ENCODE measurements at places on chromosomes 13 and 19.

DNA sequence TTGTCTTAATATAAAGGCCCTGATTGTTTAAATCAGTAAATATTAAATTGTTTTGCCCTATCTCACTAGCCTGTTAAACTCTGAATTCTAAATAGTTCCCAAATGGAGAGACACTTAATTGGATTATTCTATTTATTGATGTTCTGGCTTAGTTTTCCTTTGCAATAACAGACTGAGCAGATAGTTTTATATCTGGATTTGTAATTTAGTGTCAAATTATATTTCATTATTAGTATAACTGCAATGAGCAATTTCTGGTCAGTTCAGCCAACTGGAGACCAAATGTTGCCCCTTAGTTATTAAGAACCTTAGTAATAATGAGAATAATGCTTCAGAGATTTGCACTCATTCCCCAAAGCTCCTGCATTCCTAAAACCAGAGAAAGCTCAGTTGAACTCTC is 10.1 kb downstream of the FAM124A start:
- no peak for DNase-seq

- DNase-seq = no peak
Observed at GRCh38 chr13:35164324-35164932, 222.4 kb downstream of the NBEA start.

DNA sequence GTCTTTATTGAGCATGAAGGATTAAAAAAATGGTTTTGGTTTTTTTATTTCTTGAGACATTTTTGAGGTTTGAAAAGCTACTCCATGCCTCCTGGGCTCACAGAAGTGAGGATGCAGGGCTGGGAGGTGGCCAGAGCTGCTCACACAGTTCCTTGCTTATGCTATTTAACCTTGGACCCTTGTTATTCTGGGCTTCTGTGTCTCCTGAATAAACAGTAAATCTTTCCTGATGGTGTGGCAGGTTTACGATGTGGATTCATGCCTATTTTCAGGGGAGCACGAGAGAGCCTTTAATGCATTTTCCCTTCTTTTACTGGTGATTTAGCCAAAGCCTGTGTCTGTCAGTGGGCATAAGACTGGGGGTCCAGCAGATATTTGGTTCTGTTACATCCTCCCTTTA is 34.3 kb upstream of the PCDH8 start:
- no peak for DNase-seq

DNA sequence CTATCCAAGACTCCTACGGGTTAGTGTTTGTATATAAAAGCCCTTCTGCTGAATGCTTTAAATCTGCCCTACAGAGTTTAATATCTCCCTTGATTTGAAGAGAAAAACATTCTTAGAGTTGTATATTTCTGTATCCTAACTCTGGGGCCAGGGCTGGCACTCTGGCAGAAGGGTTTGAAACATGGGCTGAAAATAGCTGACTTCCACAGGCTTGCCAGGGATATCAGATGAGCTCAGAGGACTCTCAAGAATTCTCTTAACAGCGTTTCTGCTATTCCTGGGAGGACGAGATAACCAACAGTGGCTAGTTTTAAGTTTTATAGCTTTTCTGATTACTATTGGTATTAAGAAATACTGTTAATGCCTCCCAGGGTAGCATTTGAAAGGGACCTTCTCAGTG is 127.5 kb downstream of the LIG4 start:
- no peak for DNase-seq

DNA sequence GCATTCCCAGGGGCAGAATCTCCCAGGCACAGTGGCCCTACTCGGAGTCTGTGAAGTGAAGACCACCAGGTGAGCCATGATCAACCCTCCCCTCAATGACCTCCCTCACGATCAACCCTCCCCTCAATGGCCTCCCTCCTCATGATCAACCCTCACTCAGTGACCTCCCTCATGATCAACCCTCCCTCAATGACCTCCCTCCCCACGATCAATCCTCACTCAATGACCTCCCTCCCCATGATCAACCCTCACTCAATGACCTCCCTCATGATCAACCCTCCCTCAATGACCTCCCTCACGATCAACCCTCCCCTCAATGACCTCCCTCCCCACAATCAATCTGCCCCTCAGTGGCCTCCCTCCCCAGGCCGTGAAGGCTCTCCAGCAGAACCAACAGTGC is 32.1 kb downstream of the SBNO2 start:
- DNase-seq = no peak

GRCh38 chr19:33660410-33661124 is 38.8 kb downstream of the CHST8 start:
- no peak for DNase-seq

DNA sequence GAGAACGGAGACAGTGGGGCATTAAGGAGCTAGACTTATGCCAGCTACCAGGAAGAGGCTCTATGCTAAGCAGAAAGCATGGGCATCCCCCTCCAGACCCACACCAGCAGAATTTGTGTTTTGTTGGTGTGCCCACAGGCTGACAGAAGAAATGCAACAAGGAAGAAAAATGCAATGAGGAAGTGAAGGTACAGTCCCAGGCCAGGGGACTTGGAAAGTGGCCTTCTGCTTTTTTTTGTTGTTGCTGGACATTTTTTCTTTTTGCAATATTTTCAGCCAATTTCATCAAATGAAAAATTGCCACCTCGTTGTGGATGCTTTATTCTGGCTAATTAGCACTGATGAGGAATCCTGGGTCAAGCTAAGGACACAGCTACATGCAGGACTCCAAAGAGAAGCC is 167.7 kb downstream of the TSHZ3 start:
- DNase-seq = no peak

DNA sequence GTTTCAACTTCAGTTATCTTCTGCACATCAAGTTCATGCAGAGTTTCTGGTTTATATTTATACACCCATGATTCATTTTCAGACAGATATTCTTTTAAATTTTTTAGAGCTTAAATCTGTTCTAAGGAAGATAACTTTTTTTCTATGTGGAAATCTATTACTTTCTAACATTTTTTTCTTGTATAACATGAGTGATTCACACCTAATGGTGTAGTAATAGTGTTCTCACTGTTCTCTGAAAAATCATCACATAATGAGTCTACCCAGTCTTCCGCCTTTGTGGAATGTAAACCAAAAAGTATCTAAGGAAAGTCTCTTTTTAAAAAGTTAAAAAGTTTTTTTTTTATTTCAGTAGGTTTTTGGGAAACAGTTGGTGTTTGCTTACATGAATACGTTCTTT is 70.8 kb downstream of the FNDC3A start:
- DNase-seq = no peak

GRCh38 chr19:50239921-50240590 is 36.6 kb downstream of the MYH14 start:
- DNase-seq = no peak

DNA sequence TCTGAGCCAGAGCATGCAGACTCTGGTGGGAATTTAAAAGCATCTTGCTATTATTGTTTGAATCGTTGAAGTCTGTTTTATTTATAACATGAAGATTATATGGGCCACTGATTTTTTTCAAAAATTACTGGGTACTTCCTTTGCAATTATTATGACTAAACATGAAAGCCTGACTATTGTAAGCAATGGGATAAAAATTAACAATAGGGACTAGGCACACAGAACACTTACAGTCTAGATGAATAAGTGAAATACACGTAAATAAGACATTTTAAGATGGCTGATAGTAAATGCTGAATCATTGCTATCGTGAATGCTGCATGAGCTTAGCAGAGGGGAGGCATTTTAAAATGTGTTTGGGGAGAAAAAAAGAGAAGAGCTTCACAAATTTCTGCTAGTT is 81.0 kb upstream of the MAB21L1 start:
- no peak for DNase-seq

- no peak for DNase-seq
Observed at GRCh38 chr13:29693275-29693945, 97.9 kb upstream of the SLC7A1 start.

DNA sequence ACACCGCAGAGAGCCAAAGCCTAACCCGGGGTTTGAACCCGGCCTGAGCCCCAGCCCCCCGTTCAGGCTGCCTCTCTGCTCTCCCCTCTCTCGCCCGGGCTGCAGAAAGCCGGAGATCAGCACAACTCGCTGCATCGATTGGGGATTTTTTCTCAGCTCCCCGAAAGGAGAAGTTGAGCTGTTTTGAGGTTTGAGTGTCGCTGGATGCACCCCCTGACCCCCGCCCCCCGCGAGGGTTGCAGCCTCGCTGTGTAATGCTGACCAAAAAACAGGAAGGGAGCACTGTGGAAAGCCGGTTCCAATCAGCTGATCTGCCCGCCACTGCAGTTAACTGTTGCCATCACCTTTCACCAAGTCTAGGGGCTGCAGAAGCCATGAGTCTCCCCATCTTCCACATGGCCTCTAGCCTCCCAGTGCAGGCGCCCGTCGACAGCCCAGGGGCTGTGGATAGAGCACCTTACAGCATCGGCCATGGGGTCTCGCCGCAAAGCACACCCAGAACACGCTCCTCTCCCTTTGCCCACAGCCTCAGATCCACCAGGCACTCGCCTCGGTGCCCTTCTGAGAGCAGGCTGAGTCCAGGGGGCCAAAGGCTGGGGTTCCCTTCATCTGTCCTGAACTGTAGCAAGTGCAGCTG is 34.5 kb downstream of the MYO9B start:
- DNase-seq = no peak

GRCh38 chr13:99391781-99392469 is 84.7 kb upstream of the GPR183 start:
- no peak for DNase-seq

- no peak for DNase-seq
Observed at GRCh38 chr19:58060231-58060630, 1.1 kb downstream of the ZNF135 start.

GRCh38 chr19:42062381-42062780 is 7.6 kb downstream of the GRIK5 start:
- DNase-seq = no peak

DNA sequence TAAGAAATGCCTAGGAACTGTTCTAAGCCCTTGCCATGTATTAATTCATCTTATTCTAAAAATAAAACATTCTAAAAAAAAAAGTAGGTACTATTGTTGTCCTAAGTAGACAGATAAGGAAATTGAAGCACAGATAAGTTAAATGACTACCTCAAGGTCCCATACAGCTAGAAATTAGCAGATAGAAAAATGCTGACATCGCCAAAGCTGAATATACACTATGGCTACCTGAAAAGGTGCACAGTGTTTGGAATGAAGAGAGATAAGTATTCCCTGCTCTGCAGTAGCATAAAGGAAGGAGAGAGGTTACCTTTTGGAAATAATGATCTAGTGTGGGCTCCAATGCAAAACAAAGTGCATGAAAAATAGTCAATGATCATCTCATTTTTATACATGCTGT is 65.3 kb downstream of the DCT start:
- DNase-seq = no peak
